T-helper 9 cell (primary cell): ENCODE measurements at places on chromosomes 2 and 18.

GRCh38 chr2:200369886-200370285 lies 63.4 kb downstream of the SPATS2L start:
- no peak for DNase-seq

- DNase-seq: no peak
Observed at GRCh38 chr2:227823922-227824321, 10.3 kb downstream of the CCL20 start.

DNA sequence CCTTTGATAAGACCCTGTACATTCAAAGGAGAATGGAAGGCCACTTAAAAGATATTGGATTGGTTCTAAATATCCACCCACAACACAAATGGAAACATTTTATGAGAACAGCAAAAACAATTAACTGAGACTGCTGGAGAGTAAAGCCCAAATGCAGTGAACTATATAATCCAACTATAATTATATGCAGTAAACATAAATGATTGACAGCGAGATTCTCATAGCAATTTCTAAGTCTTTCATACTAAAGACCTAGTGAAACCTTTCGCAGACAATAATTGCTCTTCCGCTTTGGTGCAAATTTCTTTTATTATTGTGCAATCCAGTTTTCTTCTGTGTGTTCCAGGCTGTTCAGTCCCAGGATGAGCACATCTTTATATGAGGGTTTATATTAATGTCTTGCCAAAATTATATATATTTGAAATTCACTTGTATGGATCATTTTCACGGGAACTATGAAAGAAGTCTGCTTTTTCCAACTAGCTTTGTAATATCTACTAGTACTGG lies 190.9 kb downstream of the ST6GAL2 start:
- no peak for DNase-seq

DNA sequence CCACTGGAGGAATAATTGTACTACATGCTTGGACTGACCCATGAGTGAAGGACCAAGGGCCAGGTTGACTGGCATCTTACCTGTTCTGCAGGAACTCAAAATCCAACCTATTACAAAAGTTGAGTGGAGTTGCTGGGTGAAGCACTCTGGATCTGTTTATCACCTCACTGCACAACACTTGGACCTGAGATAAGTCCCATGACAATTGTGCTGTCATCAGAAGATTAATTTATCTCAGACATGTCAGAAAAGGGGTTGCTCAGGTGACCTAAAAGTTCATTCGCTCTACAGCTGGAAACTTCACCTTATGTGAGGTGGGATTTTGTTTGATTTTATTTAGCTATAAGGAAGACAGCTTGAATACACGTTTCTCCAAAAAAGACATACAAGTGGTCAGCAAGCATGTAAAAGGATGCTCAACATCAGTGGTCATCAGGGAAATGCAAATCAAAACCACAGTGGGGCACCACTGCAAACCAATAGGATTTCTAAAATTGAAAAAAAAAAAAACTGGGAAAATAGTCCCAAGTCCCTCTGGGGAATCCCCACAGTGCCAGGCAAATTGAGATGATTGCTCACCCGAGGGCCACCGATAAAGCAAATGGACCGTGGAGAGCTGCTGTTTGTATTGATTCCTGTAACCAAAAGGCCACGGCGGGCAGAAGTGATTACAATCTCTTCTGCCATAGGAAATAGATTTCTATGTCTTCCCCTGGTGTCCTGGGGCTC lies 65.8 kb upstream of the SLC35F5 start:
- DNase-seq: no peak

DNA sequence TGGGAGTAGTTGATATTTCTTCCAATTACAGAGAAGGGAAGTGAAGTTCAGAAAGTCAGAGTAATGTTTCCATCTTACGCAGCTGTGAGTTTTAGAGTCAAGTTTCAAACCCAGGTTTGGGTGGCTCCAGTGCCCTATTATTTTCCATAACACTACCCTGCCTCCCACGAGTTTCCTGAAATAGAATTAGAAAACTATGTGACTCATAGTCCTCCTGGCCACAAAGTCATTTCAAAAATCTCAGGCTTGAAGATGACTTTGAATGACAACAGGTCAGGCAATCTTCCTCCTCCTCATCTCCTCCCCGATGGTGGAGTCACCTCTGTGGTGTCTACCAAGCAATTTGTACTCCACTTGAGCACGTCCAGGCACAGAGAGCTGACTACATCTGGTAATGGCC lies 212.3 kb upstream of the TRIB2 start:
- DNase-seq: no peak

DNA sequence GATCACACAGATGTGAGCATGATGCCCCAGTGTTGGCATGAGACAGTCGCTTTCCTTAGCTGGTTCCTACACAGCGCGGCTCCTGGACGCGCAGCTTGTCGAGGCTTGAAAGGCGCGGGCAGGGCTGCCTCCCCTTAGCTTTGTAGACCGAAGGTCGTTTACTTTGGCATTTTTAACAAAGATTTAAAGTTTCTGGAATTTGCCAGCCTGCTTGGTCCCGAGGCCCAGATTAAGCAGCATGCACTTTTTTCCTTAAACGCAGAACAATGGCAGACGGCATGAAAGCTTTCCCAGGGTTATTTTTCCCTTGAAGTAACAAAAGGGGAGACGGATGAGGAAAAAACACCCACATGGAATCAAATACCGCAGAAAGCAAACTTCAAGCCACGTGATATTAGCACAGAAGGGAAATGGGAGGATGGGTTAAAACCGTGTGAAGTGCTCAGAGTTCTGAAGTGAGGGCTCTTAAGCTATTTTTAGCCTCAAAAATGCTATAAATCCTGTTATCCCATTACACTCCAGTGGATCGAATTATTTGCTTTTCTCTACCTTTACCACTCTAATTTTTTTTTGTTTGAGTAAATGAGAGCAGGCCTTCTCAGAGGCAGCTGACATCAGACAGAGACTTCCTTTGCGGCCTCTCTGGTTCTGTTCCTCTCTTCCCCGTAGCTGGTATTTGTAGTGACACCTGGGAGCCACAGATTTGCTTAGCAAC lies 55.7 kb downstream of the NPAS2 start:
- no peak for DNase-seq

GRCh38 chr2:210440206-210440605 lies 36.4 kb downstream of the LANCL1 start:
- no peak for DNase-seq

GRCh38 chr2:134097740-134098139 lies 156.1 kb upstream of the MGAT5 start:
- no peak for DNase-seq

DNA sequence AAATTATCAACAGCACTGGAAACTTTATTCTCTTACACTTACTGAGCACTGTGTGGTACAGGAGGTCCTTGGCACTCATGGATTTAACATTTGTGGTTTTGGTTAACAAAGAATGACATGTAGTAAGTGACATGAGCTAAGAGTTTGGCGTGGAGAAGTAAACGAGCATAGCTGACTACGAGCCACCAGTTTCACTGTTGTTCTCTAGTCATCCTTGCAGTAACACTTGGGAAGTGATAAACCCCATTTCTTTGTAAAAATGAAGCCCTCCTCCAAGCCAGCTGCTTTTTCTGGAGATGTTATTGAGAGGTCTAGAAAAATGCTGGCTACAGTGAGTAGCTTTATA lies 32.7 kb downstream of the QPCT start:
- no peak for DNase-seq

DNA sequence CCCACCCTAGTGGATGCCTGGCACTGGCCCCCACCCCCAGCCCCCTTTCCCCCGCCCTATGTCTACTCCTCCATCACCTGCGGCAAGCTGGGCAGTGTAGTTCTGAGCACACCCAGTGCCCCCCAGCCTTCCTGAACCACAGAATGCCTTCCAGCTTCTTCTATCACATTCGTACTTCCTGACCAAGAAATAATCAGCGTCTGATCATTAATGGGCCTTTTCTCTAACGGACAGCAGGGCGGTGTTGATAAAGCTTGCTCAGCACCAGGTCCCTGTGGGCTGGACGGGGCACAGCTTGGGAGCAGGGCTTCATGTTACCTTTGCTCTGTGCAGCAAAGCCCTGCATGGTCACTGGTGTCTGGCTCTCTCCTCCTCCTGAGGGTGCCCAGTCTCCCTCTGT lies 15.4 kb downstream of the UXS1 start:
- DNase-seq: no peak

GRCh38 chr2:201808027-201808426 lies 1.7 kb downstream of the CDK15 start:
- no peak for DNase-seq

- DNase-seq: no peak
Observed at GRCh38 chr18:12001421-12001820, 20.1 kb downstream of the IMPA2 start.

DNA sequence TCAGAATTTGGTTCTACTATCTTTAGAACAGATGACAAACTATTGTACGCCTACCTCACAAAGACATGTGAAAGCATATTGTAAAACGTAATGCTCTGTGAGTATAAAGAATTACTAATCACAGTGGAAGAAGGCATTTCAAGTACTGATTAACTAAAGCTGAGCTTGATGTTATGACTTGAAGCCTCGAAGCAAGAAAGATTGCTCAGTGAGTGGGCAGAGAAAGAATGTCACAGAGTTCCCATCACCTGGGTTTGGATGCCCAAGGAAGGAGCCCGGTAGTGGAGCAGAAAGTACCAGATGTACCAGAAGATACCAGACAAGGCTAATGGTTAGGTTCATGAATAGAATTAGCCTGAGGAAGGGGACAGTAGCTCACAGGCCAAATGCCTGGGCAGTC lies 39.5 kb upstream of the FAM110C start:
- DNase-seq: no peak

- DNase-seq: no peak
Observed at GRCh38 chr18:14941256-14941655, 193.3 kb downstream of the ANKRD30B start.

GRCh38 chr2:171837736-171838135 lies 56.3 kb downstream of the SLC25A12 start:
- DNase-seq: no peak

- DNase-seq: peak; percentile 44
Observed at GRCh38 chr2:27379836-27380625, 503 bp downstream of the ZNF513 start.

DNA sequence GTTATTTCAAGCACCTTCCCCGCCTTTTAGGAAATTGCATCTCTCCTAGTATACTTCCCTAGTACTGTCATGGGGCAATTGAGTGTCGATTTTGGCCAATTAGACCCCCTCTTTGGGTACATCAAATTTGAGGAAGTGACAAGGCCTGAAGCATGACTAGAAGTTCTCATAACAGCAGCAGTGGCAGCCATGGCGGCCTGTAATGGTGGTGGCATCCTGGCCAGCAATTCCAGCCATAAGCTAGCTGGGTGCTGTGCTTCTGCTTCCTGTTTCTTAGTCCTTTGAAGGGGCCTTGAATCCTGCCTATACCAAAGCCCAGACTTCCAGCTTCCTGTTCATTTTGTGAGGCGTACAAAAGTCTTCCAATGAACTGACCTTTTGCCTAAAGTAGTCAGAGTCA lies 523.1 kb downstream of the PLCL1 start:
- DNase-seq: no peak

GRCh38 chr2:26169226-26169625 lies 3.7 kb upstream of the GAREM2 start:
- no peak for DNase-seq

DNA sequence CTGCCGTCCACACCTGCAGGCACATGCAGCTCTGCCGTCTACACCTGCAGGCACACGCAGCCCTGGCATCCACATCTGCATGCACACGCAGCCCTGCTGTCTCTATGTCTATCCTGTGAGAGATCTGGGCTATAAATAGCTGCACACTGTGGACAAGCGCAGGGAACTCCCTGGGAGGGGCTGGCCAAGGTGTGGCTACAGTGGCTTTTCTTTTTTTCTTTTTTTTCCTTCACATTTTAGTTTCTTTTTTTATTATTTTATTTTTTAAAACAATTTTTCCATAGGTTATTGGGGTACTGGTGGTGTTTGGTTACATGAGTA lies 42.0 kb downstream of the TMEM182 start:
- DNase-seq: no peak

- no peak for DNase-seq
Observed at GRCh38 chr2:71337776-71338175, 6.2 kb downstream of the ZNF638 start.

DNA sequence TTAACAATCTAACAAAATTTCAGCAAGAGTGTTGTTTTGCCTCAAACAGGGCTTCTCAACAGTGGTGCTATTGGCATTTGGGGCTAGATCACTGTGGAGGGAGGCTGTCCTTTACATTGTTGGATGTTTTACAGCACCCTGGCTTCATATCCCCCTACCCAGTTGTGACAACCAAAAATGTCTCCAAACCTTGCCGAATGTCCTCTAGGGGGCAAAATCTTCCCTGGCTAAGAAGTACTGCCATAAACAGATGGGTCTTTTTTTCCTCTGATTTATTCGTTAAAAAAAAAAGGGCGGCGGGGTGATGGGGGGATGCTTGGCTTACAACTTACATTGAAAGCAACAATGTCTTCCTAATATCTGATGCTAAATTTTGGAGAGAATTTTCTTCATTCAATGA lies 207.6 kb upstream of the CCDC150 start:
- no peak for DNase-seq

DNA sequence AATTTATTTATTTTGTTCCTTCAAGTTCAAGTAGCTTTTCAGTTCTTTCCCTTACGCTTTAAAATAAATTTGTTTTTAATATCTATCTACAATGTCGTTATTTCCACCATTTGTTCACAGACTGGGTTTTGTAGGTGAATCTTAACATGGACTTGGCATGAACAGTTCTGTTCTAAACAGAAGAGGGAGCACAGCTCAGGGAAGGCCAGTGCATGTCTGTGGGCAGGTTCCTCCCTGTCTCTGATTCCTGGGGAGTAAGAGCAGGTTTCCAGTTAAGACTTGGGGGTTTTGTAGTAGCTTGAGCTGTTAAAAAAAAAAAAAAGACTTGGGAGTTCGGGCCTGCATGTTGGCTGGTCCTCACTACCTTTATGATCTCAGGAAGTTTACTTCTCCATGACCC lies 11.1 kb downstream of the TTL start:
- no peak for DNase-seq

DNA sequence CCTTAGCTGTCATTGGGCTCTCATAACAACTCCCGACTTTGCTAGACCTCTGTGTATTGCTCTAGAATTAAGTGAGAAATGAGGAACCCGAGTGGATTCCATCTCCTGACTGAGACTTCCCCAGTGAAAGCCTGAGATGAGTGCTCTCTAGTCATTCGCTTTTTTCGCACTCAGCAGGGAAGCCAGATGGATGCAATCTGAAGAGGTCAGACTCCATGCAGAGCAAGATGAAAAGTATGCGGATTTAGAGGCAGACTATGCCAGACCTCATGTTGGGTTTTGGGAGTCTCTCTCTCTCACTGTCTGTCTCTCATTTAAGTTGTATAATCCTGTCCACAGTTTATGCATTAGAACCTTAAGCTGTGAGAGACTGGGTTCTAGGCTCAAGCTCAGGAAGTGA lies 88.6 kb downstream of the SLC5A7 start:
- no peak for DNase-seq

DNA sequence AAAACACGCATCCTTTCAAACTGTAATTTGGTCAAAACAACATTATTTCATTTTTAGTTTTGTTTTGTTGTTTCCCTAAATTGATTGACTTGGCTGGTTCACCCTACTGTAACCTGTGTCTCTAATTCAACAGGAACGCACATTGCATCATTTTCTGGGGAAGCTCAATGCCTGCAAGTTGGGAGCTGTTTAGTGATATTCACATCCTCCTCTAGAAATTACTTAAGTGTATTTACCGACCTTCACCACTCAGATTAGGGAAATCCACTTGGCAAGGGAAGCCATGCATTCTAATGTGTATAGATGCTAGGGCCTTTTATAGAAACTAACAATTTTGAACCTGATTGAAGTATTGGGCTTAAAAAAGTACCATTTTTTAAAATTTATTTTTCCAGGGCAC lies 7.3 kb upstream of the TPO start:
- no peak for DNase-seq

GRCh38 chr2:23423873-23424680 lies 39.1 kb downstream of the KLHL29 start:
- DNase-seq: no peak

- DNase-seq: no peak
Observed at GRCh38 chr2:27569398-27569797, 13.4 kb upstream of the ZNF512 start.
